ENCODE measurements at places on chromosomes 6 and 20.

- ATAC-seq: no peak
Observed at GRCh38 chr20:51272401-51272800, 249.5 kb upstream of the KCNG1 start.

DNA sequence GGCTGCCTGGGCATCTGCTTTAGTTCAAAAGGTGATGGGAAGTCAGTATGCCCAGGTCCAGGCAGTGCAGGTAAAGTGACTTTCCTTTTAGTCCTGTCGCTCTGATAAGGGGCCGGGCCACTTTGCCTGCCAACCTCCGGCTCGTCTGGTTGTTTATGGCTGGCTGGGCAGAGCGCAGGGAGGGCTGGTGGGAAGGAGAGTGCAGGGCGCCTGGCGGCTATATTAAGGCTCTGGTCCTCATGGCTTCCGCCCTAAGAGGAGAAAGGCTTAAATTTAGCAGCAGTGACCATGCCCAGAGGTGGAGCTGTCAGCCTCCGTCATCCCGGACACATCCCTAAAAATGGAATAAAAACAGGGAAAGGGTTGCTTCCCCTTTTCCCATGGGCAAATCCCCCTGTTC lies 14.6 kb downstream of the GATA5 start:
- ATAC-seq: no peak

DNA sequence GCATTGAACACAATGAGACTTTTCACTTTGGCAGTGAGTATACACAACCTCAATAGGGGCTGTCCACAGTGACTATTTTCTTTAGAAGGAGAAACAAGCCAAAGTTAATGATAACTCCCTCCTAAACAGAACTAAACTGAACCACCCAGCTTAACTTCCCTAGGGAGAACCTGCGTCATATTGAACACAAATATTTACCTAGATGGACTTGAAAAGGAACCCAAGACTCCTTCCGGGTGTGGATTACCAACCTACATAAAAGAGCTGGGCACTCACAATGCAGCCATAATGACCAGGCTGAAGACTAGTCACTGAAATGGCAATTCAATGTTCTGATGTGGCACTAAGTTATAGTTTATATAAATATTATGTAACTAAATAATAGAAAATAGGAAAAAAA lies 160.6 kb downstream of the IBTK start:
- no peak for ATAC-seq

GRCh38 chr6:38909015-38909730 lies 139.4 kb upstream of the GLP1R start:
- no peak for ATAC-seq

- no peak for ATAC-seq
Observed at GRCh38 chr6:29834564-29835436, 7.2 kb downstream of the HLA-G start.
